ENCODE measurements at places on chromosomes 2 and 18.

- no peaks in the 10 kb centered on the region for H3K27me3 ChIP-seq
- no peak overlapping the region for H3K27ac ChIP-seq
- H3K36me3 ChIP-seq = no peaks in the 10 kb centered on the region
- H3K4me1 ChIP-seq = peaks cover 42% of the 10 kb centered on the region
- peak overlapping the region; percentile 88 for H3K4me3 ChIP-seq
Measured at GRCh38 chr2:233354500-233354924, 218 bp downstream of the DGKD start.

GRCh38 chr2:190947141-190947540 lies 66.5 kb downstream of the GLS start:
- no peak overlapping the region for H3K27ac ChIP-seq
- no peaks in the 10 kb centered on the region for H3K27me3 ChIP-seq
- no peak overlapping the region for H3K4me3 ChIP-seq
- peaks cover 12% of the 10 kb centered on the region for H3K4me1 ChIP-seq

GRCh38 chr18:25287106-25287505 lies 64.9 kb downstream of the ZNF521 start:
- peaks cover 3% of the 10 kb centered on the region for H3K27me3 ChIP-seq
- H3K4me3 ChIP-seq = no peak overlapping the region
- no peak for DNase-seq
- H3K4me1 ChIP-seq = no peaks in the 10 kb centered on the region

GRCh38 chr18:10417191-10417590 lies 37.2 kb upstream of the APCDD1 start:
- no peaks in the 10 kb centered on the region for H3K27me3 ChIP-seq
- DNase-seq = no peak
- no peaks in the 10 kb centered on the region for H3K4me1 ChIP-seq
- H3K4me3 ChIP-seq = no peak overlapping the region
- no peak overlapping the region for H3K27ac ChIP-seq

- H3K27ac ChIP-seq = no peak overlapping the region
- H3K27me3 ChIP-seq = no peaks in the 10 kb centered on the region
- H3K36me3 ChIP-seq = no peaks in the 10 kb centered on the region
- DNase-seq = no peak
- peaks cover 40% of the 10 kb centered on the region for H3K4me1 ChIP-seq
- no peak overlapping the region for H3K4me3 ChIP-seq
Measured at GRCh38 chr2:30362468-30363081, 84.5 kb upstream of the LCLAT1 start.

GRCh38 chr18:45940724-45941123 lies 26.4 kb downstream of the EPG5 start:
- H3K4me1 ChIP-seq = peaks cover 11% of the 10 kb centered on the region
- H3K27ac ChIP-seq = no peak overlapping the region
- no peak for DNase-seq
- peaks cover 67% of the 10 kb centered on the region for H3K36me3 ChIP-seq
- H3K27me3 ChIP-seq = no peaks in the 10 kb centered on the region
- no peak overlapping the region for H3K4me3 ChIP-seq

GRCh38 chr2:65075605-65076344 lies 19.6 kb downstream of the CEP68 start:
- no peaks in the 10 kb centered on the region for H3K27me3 ChIP-seq
- DNase-seq = no peak
- H3K36me3 ChIP-seq = peaks cover 75% of the 10 kb centered on the region

Measured in CD4-positive, alpha-beta T cell (primary cell).